Large intestine (tissue), 12 donors: ENCODE measurements at places on chromosomes 12 and 14. TPM values are rescaled to one million over a fixed set of nuclear protein-coding genes. Genes with fewer than 3 reads are reported as not detected.

GRCh38 chr14:54450535-54450934 is 9.4 kb upstream of the CNIH1 start:
- H3K4me1 ChIP-seq: peaks cover 11% of the 10 kb centered on the region
- H3K36me3 ChIP-seq: no peaks in the 10 kb centered on the region
- no peak for DNase-seq
- no peak overlapping the region for H3K4me3 ChIP-seq
- no peak overlapping the region for H3K27ac ChIP-seq
- H3K27me3 ChIP-seq: no peaks in the 10 kb centered on the region

DNA sequence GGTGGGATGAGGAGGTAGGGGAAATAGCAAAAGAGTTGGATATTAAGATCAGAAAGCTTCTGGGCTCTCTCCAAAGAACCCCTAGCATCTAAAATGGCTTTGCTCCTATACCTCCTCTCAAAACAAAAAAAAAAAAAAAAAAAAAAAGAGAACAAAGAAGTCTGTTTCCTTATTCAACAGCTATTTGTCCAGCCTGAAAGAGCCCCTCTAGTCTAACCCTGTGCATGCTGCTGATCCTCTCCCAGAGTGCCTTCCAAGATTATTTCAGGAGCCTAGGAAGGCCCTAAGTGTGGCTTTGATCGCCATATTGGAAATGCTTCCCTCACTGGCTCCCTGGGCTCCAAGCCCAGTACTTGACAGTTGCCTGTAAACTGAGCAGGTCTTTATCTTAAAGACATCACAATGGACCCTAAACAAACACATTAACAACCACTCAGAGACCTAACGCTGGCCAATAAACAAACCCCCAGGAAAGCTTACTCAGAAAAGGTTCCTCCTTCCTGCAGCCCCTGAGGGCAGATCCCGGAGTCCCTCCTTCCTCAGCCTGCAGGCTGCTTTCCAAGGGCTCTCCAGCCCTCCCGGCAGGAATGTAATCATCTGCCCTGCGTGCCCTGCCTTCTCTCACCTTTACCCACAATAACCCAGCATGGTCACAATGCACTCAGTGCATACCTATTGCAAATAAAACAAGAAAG is 17.4 kb upstream of the COL2A1 start:
- no peak overlapping the region for H3K4me3 ChIP-seq
- peak; percentile 71 for DNase-seq
- H3K27ac ChIP-seq: no peak overlapping the region
- peaks cover 54% of the 10 kb centered on the region for H3K4me1 ChIP-seq

GRCh38 chr14:100058777-100059437 is 6.3 kb upstream of the EVL start:
- H3K27ac ChIP-seq: no peak overlapping the region
- H3K36me3 ChIP-seq: no peaks in the 10 kb centered on the region
- peaks cover 3% of the 10 kb centered on the region for H3K4me1 ChIP-seq
- no peaks in the 10 kb centered on the region for H3K27me3 ChIP-seq
- H3K4me3 ChIP-seq: no peak overlapping the region

DNA sequence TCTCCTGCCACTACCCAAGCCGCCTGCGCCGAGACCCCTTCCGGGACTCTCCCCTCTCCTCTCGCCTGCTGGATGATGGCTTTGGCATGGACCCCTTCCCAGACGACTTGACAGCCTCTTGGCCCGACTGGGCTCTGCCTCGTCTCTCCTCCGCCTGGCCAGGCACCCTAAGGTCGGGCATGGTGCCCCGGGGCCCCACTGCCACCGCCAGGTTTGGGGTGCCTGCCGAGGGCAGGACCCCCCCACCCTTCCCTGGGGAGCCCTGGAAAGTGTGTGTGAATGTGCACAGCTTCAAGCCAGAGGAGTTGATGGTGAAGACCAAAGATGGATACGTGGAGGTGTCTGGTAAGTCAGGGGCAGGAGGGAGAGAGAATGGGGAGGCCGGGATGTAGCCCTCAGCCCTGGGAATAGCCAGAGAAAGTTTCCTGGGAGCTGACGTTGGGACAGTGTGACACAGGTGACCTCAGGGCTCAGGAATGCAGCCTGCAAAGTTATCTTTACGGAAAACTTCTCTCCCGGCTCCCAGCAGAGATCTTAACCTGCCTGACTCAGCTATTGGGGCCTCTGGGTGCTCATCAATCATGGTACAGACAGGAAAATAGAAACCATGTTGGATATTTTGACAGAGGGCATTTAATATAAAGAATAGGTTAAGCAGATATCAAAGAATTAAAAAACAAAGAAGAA is 747 bp downstream of the HSPB8 start:
- peaks cover 24% of the 10 kb centered on the region for H3K27me3 ChIP-seq
- no peaks in the 10 kb centered on the region for H3K4me1 ChIP-seq
- H3K36me3 ChIP-seq: no peaks in the 10 kb centered on the region
- no peak for DNase-seq

DNA sequence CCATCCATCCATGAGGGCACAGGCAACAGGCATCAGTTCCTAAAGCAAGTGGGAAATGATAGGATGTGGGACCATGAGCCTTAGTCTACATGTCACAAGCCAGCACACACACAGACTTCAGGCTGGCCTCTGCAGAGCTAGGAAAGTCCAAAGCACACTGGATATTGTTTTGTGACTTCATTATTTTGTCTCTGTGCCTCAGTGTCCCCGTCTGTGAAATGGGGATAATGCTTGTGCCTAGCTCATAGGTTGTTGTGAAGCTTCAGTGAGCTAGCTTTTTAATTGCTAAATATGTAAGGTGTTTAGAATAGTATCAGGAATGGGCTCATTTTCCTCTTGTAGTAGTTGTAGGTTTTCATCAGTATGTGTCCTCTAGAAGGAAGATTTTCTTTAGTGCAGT is 27.0 kb upstream of the PLEK2 start:
- no peak for DNase-seq
- no peak overlapping the region for H3K27ac ChIP-seq
- no peak overlapping the region for H3K4me3 ChIP-seq
- peaks cover 21% of the 10 kb centered on the region for H3K4me1 ChIP-seq
- no peaks in the 10 kb centered on the region for H3K36me3 ChIP-seq
- H3K27me3 ChIP-seq: no peaks in the 10 kb centered on the region

DNA sequence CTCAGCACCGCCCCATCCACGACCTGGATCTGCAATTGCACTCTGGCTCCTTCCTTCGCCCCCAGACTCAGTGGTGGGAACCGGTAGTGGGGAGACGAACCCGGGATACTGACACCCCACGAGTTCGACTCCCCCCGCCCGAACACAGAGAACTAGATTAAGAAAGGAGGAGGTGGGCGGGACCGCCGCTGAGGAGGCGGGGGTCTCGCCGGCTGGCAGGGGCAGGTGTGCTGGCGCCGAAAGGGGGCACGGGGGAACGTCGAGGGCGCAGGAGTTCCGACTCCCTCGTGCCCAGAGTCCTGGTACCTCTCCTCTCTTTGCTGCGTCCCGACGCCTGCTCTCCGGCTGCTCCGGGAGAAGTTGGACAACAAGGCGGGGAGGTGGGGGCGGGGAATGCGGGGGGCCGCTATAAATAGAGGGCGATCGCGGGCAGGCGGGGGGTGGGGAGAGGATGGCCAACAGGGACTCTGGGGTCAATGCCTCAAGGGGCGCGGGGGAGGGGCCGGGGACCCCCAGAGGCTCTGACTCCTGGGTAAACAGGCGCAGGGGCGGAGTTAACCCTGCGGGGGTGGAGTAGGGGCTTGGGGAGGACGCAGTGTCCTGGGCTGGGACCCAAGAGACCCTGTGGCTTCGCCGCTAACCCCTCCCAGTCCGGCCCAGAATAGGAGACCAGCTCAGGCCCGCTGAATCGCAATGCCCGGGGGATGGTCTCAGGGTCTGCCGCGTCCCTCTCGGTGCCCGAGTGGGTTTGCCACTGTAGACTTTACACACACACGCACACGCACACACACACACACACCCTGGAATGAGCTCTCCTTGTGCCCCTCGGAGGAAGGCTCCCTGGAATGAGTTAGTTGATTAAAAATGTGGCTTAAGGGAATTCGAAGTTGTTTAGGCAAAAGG is 761 bp upstream of the NDRG2 start:
- peaks cover 13% of the 10 kb centered on the region for H3K4me1 ChIP-seq
- H3K27ac ChIP-seq: peak overlapping the region; percentile 52
- DNase-seq: no peak
- peak overlapping the region; percentile 79 for H3K4me3 ChIP-seq

DNA sequence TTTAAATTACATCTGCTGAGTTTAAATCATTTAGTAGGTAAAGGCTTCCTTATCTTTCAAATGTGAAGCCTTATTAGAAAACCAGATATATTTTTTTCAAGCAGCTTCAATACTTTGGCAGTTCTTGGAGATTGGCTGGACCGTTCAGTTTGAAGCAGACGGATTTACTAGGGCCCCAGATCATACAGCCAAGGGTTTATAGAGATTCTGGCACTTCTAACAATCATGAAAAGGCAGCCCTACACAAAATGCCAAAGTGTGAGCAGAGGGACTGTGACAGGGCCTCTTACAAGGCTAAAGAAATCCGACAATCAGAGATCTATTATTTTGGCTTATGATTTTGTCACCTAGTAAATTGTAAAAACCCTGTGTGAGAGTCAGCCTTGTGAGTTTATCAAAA is 162.8 kb upstream of the SLC38A2 start:
- no peak for DNase-seq
- H3K27ac ChIP-seq: no peak overlapping the region
- H3K4me3 ChIP-seq: no peak overlapping the region
- peaks cover 12% of the 10 kb centered on the region for H3K4me1 ChIP-seq
- H3K27me3 ChIP-seq: no peaks in the 10 kb centered on the region

- H3K36me3 ChIP-seq: peaks cover 6% of the 10 kb centered on the region
- no peaks in the 10 kb centered on the region for H3K27me3 ChIP-seq
- H3K4me3 ChIP-seq: peak overlapping the region; percentile 69
- H3K27ac ChIP-seq: peak overlapping the region; percentile 99
- DNase-seq: peak; percentile 94
- H3K4me1 ChIP-seq: peaks cover 35% of the 10 kb centered on the region
These were observed 499 bp downstream of the DGLUCY start for GRCh38 chr14:91114079-91115065.

DNA sequence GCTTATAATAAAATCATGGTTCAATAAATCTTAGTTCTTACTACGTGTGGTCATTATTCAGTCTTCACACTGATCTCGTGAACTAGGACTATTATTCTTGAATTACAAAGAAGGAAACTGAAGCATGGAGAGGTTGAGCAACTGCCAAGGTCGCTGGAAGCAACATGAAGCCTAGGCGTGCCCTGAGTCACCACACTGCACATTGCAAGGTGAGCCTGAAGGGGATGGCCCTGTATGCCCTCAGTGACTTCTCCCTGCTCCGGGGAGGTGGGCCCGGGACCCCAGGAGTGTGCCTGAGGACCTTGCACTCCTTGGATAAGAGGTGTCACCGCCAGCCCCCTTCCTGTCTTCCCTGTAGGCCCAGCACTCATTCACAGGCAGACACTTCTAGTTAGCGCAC is 161.6 kb downstream of the CACNA1C start:
- H3K4me1 ChIP-seq: peaks cover 20% of the 10 kb centered on the region
- no peak for DNase-seq
- H3K36me3 ChIP-seq: no peaks in the 10 kb centered on the region
- H3K27me3 ChIP-seq: no peaks in the 10 kb centered on the region

GRCh38 chr14:21258889-21259787 is 10.1 kb downstream of the HNRNPC start:
- H3K36me3 ChIP-seq: peaks cover 81% of the 10 kb centered on the region
- no peak for DNase-seq
- no peaks in the 10 kb centered on the region for H3K27me3 ChIP-seq
- no peak overlapping the region for H3K4me3 ChIP-seq

DNA sequence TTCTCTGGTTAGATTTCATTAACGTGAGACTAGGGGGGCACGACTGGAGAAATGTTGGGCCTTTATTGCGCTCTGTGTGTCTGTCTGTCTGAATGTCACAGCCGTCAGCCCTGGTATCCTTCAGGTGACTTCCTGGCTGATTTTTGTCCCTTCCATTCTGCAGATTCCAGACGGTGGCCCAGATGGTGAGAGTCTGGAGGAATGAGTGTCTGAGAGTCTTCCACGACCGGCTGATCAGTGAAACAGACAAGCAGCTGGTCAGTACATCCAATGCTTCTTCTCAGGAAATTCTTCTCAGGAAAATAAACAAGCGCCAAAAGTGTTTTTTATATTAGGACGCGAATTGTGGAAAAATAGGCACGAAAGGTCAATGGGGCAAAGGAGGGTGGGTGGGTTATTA is 93.5 kb downstream of the CCDC92 start:
- no peaks in the 10 kb centered on the region for H3K4me1 ChIP-seq
- no peak for DNase-seq
- no peak overlapping the region for H3K27ac ChIP-seq
- no peak overlapping the region for H3K4me3 ChIP-seq
- H3K36me3 ChIP-seq: no peaks in the 10 kb centered on the region
- H3K27me3 ChIP-seq: no peaks in the 10 kb centered on the region

DNA sequence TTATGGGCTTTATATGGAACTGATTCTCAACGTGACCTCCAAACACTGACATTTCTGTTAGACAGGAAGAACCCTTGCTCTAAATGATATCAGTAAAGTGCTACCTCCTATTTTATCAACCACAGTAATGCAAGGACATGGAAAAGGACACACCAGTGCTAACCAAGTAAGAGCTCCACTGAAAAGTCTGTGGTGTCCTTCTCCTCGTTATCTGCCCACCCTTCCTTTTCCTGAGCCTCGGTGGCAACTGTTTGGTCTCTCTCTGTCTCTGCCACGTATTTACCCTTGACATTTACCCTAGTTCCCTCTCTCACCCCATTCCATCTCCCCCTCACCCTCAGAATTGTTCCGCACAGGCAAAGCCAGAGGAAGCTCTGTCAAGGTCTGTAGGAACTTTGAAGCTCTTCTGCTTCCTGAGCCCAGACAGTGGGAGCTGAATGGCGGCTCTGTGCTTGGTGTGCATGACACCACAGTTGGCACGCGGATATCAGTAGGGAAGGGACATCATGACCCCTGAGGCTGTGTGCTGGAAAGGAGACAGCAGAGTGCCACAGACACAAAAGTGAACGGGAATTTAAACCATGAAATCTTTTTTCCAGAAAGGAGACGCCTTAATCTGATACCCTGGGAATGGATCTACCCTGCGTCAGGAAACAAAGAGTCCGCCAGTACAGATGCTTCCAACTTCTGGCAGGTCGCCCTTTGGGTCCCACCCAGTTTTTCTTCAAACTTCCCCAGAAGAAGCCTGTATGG is 50.8 kb downstream of the NTN4 start:
- no peak overlapping the region for H3K27ac ChIP-seq
- peaks cover 20% of the 10 kb centered on the region for H3K4me1 ChIP-seq
- no peak overlapping the region for H3K4me3 ChIP-seq
- H3K27me3 ChIP-seq: no peaks in the 10 kb centered on the region
- no peak for DNase-seq

DNA sequence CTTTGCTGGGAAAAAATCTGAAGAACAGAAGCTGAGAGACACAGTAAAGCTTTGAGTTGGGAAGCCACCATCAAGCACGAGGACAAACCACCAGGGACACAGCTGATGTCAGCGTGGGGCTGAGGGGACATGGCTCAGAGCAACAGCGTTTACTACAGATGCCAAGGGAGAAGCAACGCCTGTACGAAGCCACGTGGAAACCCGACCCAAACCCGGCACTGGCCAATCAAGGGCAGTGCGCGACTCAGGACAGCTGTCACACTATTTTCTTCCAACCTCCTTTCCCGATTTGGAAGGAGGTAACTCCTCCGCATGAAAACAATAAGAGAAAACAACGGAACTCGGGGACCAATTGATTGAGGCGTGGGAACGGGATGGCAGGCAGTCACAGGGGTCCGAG is 20.2 kb upstream of the CHGA start:
- H3K4me3 ChIP-seq: no peak overlapping the region
- no peaks in the 10 kb centered on the region for H3K4me1 ChIP-seq
- H3K36me3 ChIP-seq: no peaks in the 10 kb centered on the region
- H3K27ac ChIP-seq: no peak overlapping the region

The REC8 gene
- polyA plus RNA-seq: 201 TPM

The SERPINA6 gene
- 0.45 TPM for polyA plus RNA-seq

The KITLG gene
- 17.2 TPM for polyA plus RNA-seq

The PRKD1 gene
- polyA plus RNA-seq: 18.6 TPM

The ERP27 gene
- 33.3 TPM for polyA plus RNA-seq

The LHX5 gene
- not detected for polyA plus RNA-seq
